ENCODE measurements at places on chromosomes 4 and X. TPM values are rescaled to one million over a fixed set of nuclear protein-coding genes. Genes with fewer than 3 reads are reported as not detected.

Gene TNIP3
- total RNA-seq: 0.59 TPM

Gene DGKQ
- 15.2 TPM for total RNA-seq

Gene SLC4A4
- 24.8 TPM for total RNA-seq

DNA sequence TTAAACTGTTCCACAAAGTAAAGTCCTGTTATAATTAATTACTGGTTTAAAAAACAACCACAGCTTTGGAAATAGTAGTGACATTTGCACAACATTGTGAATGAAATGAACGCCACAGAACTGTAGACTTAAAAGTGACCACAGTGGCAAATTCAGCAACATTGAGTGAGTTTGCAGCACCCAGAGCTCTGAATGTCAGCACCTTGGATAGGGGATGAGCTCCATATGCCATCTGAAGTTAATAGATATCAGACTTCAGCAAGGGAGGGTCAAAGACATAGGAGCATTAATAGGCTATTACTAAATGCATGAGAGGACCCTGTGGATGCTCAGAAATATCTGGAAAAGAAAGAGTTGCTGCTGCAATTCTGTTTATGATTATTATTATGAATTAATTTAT is 55.3 kb upstream of the KCNIP4 start:
- H3K4me1 ChIP-seq: no peaks in the 10 kb centered on the region
- no peaks in the 10 kb centered on the region for H3K36me3 ChIP-seq
- no peak overlapping the region for H3K4me3 ChIP-seq

GRCh38 chr4:162683659-162684370 is 482.9 kb downstream of the NAF1 start:
- H3K27me3 ChIP-seq: no peaks in the 10 kb centered on the region
- H3K4me3 ChIP-seq: no peak overlapping the region
- no peaks in the 10 kb centered on the region for H3K4me1 ChIP-seq
- DNase-seq: no peak
- no peaks in the 10 kb centered on the region for H3K36me3 ChIP-seq
- no peak overlapping the region for H3K27ac ChIP-seq

GRCh38 chrX:6980981-6981380 is 166.5 kb upstream of the STS start:
- no peak overlapping the region for H3K4me3 ChIP-seq
- no peak for DNase-seq
- H3K27me3 ChIP-seq: no peaks in the 10 kb centered on the region
- no peak overlapping the region for H3K27ac ChIP-seq

GRCh38 chr4:115275615-115276014 is 162.2 kb upstream of the NDST4 start:
- no peaks in the 10 kb centered on the region for H3K27me3 ChIP-seq
- no peak overlapping the region for H3K4me3 ChIP-seq
- peak; percentile 1 for DNase-seq
- no peaks in the 10 kb centered on the region for H3K4me1 ChIP-seq
- H3K36me3 ChIP-seq: no peaks in the 10 kb centered on the region

DNA sequence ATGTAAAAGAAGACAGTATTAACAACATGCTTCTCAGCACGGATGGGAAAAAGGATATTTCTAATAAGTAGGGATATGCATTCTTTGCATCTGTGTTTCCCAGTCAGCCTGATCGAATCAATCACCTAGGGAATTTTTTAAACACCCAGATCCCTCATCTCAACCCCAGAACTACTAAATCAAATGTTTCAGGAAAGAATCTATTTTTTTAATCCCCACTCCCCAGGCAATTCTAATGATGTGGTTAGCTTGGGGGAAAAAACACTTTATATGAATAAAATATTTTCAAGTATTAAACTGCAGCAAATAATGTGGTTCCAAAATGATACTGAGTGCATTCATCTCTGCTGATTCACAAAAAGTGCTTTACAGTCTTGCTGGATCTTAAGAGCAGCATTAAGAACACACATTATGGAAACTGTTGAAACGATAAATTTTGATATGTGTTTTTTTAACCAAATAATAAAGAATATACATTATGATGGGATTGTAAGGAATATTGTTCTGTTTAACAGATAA is 68.7 kb upstream of the GUCY1A1 start:
- peaks cover 4% of the 10 kb centered on the region for H3K27me3 ChIP-seq
- no peaks in the 10 kb centered on the region for H3K36me3 ChIP-seq
- no peak for DNase-seq

Measured in osteoblast (primary cell).